HepG2 (cell line): ENCODE measurements at places on chromosomes 5 and 9. TPM values are rescaled to one million over a fixed set of nuclear protein-coding genes. Genes with fewer than 3 reads are reported as not detected.

- no peak for DNase-seq
- H3K4me1 ChIP-seq = no peaks in the 10 kb centered on the region
- no peaks in the 10 kb centered on the region; the same call in 1 of the 2 replicates for H3K27me3 ChIP-seq
- H3K36me3 ChIP-seq = no peaks in the 10 kb centered on the region
- H3K27ac ChIP-seq = no peak overlapping the region
These were observed 585.5 kb downstream of the ISL1 start for GRCh38 chr5:51968756-51969155.

DNA sequence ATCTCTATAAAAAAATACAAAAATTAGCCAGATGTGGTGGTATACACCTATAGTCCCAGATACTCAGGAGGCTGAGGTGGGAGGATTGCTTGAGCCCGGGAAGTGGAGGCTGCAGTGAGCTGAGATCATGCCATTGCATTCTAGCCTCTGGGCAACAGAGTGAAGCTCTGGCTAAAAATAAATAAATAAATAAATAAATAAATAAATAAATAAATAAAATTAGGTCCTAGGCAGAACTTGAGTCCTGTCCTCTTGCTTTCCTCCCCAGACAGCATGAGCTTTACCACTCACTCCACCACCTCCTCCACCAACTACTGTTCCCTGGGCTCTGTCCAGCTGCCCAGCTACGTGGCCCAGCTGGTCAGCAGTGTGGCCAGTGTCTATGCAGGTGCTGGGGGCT is 31.6 kb upstream of the SPZ1 start:
- H3K4me1 ChIP-seq = no peaks in the 10 kb centered on the region
- no peak overlapping the region for H3K4me3 ChIP-seq
- no peaks in the 10 kb centered on the region for H3K36me3 ChIP-seq
- H3K27me3 ChIP-seq = peaks cover 2% of the 10 kb centered on the region; the same call in 1 of the 2 replicates
- no peak for DNase-seq

The CYLC2 gene
- not detected in 2 replicates for total RNA-seq

GRCh38 chr9:93509084-93509483 is 55.7 kb upstream of the FAM120AOS start:
- H3K4me3 ChIP-seq = no peak overlapping the region
- no peak for DNase-seq
- H3K36me3 ChIP-seq = peaks cover 9% of the 10 kb centered on the region

DNA sequence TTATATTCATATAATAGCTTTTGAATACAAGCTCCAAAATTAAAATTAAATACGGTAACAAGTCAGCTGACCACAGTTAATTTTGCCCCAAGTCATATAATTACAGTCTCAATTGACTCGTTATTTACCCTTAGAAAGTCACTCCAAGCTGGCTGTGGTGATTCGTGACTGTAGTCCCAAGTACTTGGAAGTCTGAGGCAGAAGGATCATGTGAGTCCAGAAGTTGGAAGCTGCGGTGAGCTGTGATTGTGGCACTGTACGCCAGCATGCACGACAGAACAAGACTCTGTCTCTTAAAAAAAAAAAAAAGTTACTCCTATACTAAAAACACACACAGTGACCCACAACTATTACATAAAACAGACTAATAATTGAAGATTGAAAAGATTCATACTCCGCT is 31.6 kb upstream of the DTWD2 start:
- no peaks in the 10 kb centered on the region for H3K36me3 ChIP-seq
- no peak for DNase-seq
- H3K27me3 ChIP-seq = no peaks in the 10 kb centered on the region
- no peak overlapping the region for H3K4me3 ChIP-seq
- H3K4me1 ChIP-seq = no peaks in the 10 kb centered on the region
- H3K27ac ChIP-seq = no peak overlapping the region

DNA sequence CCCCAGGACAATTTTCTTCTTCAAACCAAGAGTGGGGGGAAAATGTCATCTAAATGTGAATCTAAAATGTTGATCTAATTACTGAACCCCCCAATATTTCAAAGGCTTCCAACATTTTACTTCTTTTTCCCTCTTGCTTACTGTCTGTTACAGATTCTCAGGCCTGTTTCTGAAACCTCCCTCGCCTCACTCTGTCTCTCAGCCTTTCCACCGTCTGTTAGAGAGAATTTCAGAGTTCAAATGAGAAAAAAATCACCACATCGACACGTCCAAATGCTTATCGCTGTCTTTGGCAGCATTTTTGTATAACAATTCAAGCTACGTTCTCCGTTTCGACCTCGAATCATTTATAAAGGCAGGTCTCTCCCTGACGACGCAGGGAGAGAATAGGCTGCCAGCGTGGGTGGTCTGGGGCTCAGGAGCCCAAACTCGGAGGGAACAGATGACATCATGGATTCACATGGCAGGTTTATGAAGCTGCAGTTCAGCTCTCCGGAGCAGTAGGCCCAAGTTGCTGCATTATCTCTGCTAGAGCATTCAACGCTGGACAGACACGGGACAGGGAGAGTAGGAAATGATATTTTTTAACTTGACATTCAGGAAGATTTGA is 139.8 kb downstream of the GAS1 start:
- H3K36me3 ChIP-seq = no peaks in the 10 kb centered on the region
- H3K4me3 ChIP-seq = no peak overlapping the region
- peaks cover 1% of the 10 kb centered on the region; the same call in 1 of the 2 replicates for H3K27me3 ChIP-seq
- no peaks in the 10 kb centered on the region for H3K4me1 ChIP-seq
- no peak overlapping the region for H3K27ac ChIP-seq
- no peak for DNase-seq

The PCDHB14 gene
- 0.32 and 0.40 TPM in 2 replicates for total RNA-seq

The IRX1 gene
- total RNA-seq = not detected in 2 replicates

- no peaks in the 10 kb centered on the region for H3K4me1 ChIP-seq
- H3K27ac ChIP-seq = no peak overlapping the region
- no peaks in the 10 kb centered on the region for H3K27me3 ChIP-seq
- no peak overlapping the region for H3K4me3 ChIP-seq
- DNase-seq = no peak
These were observed 89.6 kb downstream of the SPRY4 start for GRCh38 chr5:142235050-142235797.

DNA sequence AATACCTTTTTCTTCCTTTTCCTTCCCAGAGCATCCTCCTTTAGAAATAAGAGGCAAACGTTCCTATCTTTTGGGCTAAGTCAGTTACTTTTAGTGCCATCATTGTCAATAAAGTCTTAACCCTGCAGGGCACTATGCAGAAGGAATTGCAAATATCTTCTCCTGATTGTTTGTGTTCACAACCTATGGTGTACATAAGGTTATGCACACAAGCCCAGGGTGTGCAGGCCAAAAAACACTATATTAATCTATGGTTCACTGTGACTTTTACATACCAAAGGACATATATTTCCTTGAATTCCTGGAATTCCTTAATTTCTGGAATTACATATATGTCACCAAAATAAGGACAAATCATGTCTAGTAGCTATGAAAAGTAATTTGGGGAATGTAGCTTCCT is 493.5 kb downstream of the MTRR start:
- H3K36me3 ChIP-seq = no peaks in the 10 kb centered on the region
- DNase-seq = no peak
- no peaks in the 10 kb centered on the region for H3K27me3 ChIP-seq
- no peaks in the 10 kb centered on the region for H3K4me1 ChIP-seq
- H3K27ac ChIP-seq = no peak overlapping the region
- H3K4me3 ChIP-seq = no peak overlapping the region

- peak overlapping the region; percentile 63 for H3K27ac ChIP-seq
- no peaks in the 10 kb centered on the region for H3K27me3 ChIP-seq
- peaks cover 15% of the 10 kb centered on the region for H3K4me1 ChIP-seq
- peak overlapping the region; percentile 92 for H3K4me3 ChIP-seq
These were observed 1.0 kb downstream of the URM1 start for GRCh38 chr9:128372188-128372641.

- H3K27ac ChIP-seq = no peak overlapping the region
- no peaks in the 10 kb centered on the region for H3K27me3 ChIP-seq
- H3K4me3 ChIP-seq = no peak overlapping the region
- no peak for DNase-seq
- peaks cover 59% of the 10 kb centered on the region for H3K4me1 ChIP-seq
These were observed 174.5 kb upstream of the MAP3K1 start for GRCh38 chr5:56640763-56641406.
